ENCODE measurements at places on chromosomes 5 and 9.

- DNase-seq = no peak
Measured at GRCh38 chr5:3006526-3006925, 255.0 kb upstream of the IRX2 start.

GRCh38 chr5:65760504-65761275 lies 38.7 kb downstream of the NLN start:
- DNase-seq = peak; percentile 52

DNA sequence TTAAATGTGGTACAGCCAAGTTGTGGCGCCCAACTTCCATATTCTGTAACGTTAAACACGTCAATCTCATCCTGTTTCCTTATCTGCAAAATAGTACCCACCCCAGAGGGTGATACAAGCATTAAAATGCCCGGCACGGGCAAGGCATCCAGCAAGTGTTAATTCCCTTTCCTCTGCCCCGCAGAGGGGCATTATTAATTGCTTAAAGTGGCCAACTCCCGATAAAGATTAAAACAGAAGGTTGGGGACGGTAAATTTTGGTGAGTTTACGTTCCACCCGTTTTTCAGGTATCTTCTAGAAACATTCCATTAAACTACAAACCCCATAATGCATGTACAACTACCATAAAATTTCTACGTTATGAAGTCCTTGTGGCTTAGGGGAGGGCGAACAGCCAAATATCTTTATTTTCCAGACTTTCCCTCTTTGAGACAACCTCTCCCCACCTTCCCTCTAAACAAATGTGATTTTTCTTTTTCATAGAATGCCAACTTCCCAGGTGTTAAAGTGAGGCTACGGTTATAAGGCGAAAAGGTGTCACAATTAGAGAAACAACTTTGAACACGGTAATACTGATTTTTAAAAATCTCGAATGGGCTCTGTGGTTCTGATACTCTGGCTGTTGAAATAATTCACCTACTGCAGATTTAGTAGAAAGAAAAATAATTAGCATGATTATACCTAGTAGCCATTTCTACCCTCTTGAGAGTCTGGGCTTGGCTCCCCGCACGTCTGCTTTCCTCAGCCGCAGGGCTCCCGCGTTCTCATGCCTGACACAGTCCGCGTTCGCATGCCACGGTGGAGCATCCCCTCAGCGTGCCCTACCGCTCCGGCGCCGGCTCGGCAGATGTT lies 1.2 kb upstream of the GPBP1 start:
- no peak for DNase-seq

DNA sequence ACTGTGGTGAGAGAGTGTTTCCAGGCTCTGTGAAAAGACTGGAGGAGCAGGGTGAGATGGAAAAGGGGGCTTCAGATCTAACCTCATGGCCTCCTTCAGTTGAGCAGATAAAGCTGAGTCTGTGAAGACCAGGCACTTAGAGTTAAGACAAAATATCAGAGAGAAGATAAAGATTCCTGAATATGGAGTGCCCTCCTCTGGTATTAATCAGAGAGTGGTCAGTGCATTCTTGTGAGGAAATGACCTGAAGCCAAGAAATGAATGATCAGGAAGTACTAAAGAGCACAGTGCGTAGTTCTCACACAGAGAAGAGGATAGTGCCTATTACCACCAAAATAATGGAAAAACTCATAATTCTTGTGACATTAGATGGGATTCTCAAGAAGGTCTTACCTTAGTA lies 1417.0 kb upstream of the ACO1 start:
- no peak for DNase-seq

DNA sequence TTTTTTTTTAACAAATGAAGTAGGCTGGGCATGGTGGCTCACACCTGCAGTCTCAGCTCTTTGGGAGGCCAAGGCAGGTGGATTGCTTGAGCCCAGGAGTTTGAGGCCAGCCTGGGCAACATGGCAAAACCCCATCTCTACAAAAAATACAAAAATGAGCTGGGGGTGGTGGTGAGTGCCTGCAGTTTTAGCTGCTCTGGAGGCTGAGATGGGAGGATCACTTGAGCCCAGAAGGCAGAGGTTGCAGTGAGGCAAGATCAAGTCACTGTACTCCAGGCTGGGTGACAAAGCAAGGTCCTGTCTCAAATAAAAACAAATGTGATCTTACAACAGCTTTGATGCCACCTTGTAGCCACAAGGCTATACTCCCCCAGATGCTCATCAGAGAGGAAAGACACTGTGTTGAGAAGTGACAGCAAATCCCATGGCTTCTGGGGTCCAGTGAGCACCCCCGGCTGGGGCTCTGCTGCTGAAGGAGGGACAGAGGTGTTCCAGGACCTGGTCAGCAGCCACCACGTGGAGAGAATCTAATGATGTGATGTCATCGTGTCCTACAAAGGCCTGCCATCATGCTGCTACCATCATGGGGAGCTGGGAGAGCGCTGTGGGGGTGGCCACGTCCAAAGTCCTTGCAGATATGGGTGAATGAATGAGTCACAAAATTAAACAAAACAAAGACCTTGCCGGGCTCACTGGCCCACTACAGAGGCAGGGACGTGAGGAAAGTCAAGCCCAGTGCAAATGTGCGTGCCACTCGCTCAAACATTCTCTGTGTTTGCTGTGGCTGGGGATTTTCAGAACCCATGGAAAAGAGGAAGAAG lies 60.7 kb downstream of the PRRT1B start:
- no peak for DNase-seq

GRCh38 chr5:132873119-132873929 lies at the start of gene LEAP2:
LEAP2 (plus strand) TSS chr5:132873668; CDS start chr5:132873695, 27 bp downstream.
- no peak for DNase-seq

- DNase-seq = no peak
Measured at GRCh38 chr9:114390952-114391351, 3.2 kb upstream of the AKNA start.

- no peak for DNase-seq
Measured at GRCh38 chr5:54671111-54671531, 153.6 kb downstream of the SNX18 start.

DNA sequence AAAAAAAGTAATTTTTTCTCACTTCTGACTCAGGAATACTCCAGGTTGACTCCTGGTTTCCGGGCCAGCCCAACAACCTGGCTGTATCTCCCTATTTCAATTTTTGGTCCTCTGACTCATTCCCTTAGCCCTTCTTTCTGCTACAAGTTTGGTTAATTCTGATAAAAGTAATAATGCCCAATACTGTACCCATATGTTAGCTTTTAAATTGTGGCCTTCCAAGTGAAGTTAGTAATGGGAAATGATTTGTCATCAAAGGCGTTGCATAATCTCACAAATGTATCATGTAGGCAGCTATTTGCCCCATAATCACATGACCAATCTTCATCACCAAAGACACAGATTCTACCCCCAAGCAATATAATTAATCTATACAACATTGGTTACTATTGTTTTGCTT lies 31.1 kb upstream of the BNC2 start:
- peak; percentile 21 for DNase-seq

- no peak for DNase-seq
Measured at GRCh38 chr5:88390096-88390441, 121.4 kb upstream of the TMEM161B start.

GRCh38 chr5:63685454-63685853 lies 276.8 kb downstream of the HTR1A start:
- no peak for DNase-seq

DNA sequence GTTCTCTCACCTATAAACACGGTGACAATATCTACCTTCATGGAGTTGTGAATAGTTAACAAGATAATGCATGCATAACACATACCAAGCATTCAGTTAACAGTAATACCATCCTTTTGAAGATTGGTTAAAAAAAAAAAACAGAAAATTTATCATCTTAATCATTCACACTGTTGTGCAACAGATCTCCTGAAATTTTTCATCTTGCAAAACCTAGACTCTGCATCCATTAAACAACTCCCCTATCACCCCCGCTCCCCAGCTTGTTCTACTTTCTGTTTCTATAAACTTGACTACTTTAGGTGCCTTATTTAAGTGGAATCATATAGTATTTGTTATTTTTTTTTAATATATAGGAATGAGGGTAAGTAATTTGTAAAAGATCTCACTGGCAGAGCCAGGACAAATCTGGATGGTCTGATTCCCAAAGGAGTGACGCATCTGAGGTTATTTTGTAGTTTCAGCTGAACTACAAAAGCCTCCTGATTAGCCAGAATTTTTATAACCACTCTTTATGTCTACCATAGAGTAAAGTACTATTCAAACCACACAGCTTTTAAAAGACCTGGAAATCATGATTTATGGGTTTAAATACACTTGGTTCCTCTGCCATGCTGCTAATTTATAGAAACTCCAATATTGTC lies 93.0 kb downstream of the FANCC start:
- DNase-seq = peak; percentile 30

DNA sequence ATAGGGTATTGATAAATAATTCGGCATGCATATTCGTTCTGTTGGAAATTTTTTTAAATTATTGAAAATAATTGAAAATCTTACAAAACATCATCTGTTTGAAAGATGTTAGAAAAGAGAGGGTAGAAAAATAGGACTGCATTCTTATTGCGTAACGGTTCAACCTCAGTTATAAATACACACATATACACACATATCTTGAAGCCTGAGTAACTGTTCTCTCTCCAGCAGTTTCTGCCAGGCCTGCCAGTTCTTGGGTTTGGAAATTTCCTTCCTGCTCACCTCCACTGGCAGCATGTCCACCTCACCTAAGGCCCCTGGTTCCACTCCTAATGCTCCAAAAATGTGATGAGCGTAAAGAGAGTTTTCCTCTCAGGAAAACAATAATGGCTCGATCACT lies 9.1 kb downstream of the SPATA31E1 start:
- DNase-seq = no peak

GRCh38 chr9:74521009-74521408 lies 23.9 kb downstream of the RORB start:
- peak; percentile 1 for DNase-seq

- no peak for DNase-seq
Measured at GRCh38 chr9:136492978-136493522, 10.2 kb upstream of the SEC16A start.

DNA sequence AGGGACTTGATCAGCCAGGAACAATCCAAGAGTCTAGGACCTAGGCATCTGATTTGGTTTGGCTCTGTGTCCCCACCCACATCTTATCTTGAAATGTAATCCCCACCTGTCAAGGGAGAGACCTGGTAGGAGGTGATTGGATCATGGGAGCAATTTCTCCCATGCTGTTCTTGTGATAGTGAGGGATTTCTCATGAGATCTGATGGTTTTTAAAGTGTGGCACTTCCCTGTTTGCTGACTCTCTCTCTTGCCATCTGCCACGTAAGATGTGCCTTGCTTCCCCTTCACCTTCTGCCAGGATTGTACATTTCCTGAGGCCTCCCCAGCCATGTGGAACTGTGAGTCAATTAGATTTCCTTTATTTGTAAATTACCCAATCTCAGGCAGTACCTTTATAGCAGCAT lies 201.7 kb upstream of the ACTBL2 start:
- no peak for DNase-seq

- peak; percentile 53 for DNase-seq
Measured at GRCh38 chr9:108681851-108682590, 173.8 kb downstream of the ACTL7B start.

GRCh38 chr5:140322751-140323731 lies 20.1 kb upstream of the PFDN1 start:
- DNase-seq = peak; percentile 98

Measured in fibroblast of skin of abdomen (primary cell).